Putamen (tissue), 1 donor: ENCODE measurements at places on chromosomes 7 and 10.

DNA sequence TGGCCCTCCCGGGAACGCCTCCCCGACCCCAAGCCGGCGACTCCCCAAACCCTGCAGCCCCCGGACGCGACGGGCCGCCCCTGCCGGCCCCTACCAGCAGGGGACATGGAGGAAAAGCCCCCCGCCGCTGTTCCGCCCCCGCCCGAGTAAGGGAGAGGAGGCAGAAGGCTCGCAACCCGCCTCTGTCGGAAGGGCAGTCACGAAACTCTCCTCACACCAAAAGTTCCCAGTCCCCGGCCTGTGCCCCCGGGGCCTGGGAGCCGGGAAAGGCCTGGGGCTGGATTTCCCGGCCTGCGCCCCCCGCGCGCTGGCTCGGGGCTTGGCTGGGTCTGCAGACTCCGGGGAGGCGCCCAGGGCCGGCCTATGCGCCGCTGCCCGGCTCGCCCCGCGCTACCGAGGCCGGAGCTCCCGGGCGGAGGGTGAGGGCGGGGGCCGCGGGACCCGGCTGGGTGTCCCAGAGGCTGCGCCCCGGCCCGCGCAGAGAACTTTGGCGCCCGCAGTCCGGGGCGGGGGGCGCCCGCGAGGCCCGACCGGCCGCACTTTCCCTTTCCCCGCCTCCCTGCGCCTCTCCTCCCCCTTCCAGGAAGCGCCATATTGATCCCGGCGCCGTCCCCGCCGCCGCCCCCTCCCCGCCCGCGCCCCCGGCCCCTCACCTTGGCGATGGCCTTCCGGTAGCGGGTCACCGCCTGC, 728 bp downstream of the PARD3 start:
- no peak for DNase-seq

DNA sequence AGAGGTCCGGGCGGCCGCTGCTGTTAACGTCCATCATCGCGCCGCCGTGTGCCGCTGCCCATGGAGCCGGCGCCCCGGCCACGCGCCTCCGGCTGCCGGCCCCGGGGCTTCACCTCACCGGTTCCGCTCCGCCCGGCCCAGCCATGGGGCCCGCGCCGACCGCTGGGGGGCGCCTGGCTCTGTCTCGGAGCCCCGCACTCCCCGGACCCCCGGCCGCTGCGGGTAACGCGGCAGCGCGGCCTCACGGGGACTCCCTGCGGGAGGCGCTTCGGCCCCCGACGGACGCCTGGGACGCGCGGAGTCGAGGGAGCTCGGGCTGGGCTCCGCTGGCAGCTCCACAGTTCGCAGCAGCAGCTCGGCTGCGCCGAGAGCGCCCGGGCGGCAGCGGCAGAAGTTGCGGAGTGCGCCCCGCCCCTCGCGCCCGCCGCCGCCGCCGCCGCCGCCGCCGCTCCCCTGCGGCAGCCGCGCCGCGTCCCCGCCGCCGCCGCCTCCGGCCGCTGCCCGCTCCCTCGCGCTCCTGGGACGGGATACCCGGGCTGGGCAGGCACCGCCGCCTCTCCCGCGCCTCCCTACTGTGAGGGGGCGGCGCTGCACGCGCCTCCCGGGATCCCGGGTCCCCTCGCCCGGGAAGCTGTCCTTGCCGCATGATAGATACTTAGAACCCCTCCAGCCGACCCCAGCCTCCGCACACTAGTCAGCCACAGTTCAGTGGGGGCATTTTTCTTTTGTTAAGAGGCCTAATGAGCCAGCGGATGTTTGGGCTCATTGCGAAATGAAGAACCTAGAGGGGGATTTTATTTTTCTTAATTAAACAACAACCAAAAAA, at the start of gene HTR7:
TSS of gene HTR7 (minus strand) at position 405 of the 826 bp plus-strand sequence. CDS start at position 37, 368 bp downstream.
- peak; percentile 3 for DNase-seq

DNA sequence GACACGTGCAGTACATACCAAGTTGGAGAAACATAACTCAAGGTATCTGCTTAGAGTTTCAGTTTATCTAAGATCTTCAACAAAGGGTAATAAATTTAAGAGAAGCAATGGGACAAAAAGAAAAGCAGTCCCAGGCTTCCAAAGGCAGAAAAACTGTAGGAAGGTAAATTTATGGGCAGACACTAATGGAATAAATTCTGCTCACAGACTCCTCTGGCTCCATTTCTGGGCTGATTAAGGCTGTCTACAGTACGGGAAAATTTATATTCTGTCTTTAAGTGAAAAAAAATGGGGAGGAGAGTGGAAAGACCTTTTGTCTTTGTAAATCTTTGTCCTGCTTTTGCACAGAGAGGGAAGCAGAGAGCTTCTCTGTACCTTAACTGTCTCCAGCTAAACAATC, 587.5 kb upstream of the IGFBP3 start:
- no peak for DNase-seq

DNA sequence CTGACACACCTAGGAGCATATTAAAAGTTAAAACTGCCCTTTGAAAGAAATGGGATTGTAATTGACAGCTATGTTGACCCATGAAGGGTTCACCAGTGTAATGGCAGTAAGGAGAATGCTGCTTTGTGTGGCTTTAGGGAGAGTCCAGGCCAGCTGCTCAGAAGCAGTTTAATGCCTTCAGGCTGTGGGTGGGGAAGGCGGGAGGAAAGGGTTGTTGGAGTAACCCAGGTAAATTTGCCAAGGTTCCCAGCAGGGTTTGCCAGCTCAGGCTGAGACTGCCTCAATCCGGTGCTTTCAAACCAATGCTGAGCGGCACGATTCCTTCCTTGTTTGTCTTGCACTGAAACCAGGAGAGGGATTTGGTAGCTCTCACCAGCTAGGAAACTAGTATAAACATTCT, 637.2 kb downstream of the INHBA start:
- DNase-seq = no peak

DNA sequence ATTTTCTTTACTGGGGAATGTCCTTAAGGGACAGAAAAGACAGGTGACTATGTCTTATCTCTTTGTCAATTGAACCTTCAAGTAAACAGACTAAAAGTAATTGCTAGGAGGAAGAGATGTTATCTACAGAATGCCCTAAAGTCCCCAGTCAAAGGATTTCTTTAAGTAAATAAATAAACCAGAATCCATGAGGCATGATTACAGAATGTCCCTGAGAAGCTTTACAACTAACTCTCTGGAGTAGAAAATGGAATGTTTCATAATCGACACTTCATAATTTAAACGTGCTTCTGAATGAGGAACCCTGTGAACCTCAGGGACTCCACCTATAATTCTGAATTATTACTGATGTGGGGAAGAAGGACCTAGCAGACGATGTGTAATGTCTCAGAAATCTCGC, 187.9 kb upstream of the IMMP2L start:
- DNase-seq = no peak

- DNase-seq = no peak
These were observed 70.6 kb upstream of the ARID5B start for GRCh38 chr10:61830846-61831273.

DNA sequence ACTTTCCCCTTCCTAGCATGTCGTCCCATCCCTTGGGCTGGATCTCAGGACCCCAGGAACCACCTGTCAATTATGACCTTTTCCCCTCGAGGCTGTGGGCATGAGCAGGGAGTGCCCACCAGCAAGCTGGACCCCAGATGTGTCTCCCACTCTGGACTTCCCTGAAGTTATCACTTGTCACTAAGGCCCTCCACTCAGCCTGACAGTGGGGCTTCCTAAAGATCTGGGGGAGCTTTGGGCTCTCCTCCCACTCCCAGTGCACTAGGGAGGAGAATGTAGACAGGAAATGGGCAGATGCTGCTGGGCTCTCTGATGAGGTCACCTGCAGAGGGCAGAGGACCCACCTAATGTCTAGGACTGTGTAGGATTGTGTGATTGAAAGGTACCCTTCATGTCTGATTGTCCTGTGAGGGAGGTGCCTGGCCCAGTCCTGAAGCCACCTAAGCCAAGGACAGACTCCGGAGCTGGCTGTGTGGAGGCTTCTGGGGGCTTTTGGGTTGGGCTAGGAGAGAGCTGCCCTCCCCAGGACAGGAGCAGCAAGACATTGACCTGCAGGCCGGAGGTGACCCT, 18.7 kb downstream of the MYO1G start:
- DNase-seq = no peak

GRCh38 chr7:131183611-131184119, 144.0 kb upstream of the MKLN1 start:
- no peak for DNase-seq

GRCh38 chr10:84329986-84330651, 1.7 kb downstream of the CCSER2 start:
- DNase-seq = no peak

- no peak for DNase-seq
These were observed 59.9 kb downstream of the TNRC18 start for GRCh38 chr7:5363729-5364128.

- no peak for DNase-seq
These were observed 82.9 kb upstream of the PDLIM1 start for GRCh38 chr10:95373660-95374059.
